ENCODE measurements at places on chromosomes 6 and 20. TPM values are rescaled to one million over a fixed set of nuclear protein-coding genes. Genes with fewer than 3 reads are reported as not detected.

- DNase-seq = no peak
These were observed 203.4 kb upstream of the KCNQ5 start for GRCh38 chr6:72418495-72418894.

GRCh38 chr6:3789018-3789895 lies 37.7 kb upstream of the PXDC1 start:
- no peak for DNase-seq

HACE1 gene
- 18.0 TPM for total RNA-seq

SASH1 gene
- 0.27 TPM for total RNA-seq

DNA sequence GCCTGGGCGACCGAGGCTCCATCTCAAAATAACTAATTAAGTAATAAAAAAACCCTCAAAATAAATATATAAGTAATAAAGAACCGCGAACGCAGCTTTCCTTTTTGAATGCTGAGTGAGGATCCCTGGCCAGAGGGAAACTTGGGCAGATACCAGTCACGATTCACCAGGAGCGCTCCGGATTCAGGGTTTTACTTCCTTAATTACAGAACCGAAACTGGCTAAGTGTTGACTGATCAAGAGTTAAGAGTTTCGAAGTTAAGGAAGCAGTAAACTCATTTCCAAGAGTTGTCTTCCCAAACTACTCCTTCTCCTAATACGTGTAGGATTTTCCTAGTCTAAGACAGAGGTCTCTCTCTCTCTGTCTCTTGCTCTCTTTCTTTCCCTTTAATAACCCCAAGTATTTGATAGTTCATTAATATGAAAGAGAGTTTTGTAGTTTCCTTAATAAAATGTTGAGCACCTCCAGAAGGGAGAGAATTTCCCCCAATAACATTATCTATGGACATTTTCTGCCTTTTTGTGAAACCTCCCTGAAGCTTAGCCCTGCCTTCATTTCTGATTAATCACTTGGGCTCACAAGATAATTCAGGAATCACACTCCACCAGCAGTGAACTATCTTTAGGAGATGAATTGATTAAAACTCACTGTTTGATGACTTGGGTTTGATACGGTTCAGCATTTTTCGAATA lies 61.4 kb upstream of the ZNF217 start:
- peak; percentile 63 for DNase-seq

CYP39A1 gene
- under 0.01 TPM for total RNA-seq

GRCh38 chr6:100353276-100354015 lies 111.3 kb downstream of the SIM1 start:
- no peak for DNase-seq

GRCh38 chr6:158849899-158850806 lies 31.0 kb upstream of the EZR start:
- DNase-seq = peak; percentile 50

DNA sequence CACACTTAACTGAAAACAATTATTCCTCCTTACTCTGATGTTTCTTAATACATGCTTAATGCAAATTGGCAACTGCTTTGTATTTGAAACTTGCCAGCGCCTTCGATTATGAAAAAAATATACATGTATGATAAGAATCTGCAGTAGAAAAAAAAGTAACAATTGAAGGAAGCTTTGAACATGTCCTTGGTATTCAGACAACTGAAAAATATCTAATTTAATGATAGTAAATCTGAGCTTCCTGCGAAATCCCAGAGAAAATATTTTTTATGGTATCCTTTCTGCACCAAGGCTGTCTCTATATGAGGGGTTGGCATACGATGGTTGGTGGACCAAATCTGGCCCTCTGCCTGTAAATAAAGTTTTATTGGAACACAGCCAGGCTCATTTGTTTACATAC lies 186.2 kb downstream of the HDGFL1 start:
- DNase-seq = no peak

TXNDC5 gene
- total RNA-seq = 124 TPM

ADTRP gene
- total RNA-seq = not detected

- no peak for DNase-seq
These were observed 42.0 kb upstream of the SLC9A8 start for GRCh38 chr20:49770634-49771033.

DNA sequence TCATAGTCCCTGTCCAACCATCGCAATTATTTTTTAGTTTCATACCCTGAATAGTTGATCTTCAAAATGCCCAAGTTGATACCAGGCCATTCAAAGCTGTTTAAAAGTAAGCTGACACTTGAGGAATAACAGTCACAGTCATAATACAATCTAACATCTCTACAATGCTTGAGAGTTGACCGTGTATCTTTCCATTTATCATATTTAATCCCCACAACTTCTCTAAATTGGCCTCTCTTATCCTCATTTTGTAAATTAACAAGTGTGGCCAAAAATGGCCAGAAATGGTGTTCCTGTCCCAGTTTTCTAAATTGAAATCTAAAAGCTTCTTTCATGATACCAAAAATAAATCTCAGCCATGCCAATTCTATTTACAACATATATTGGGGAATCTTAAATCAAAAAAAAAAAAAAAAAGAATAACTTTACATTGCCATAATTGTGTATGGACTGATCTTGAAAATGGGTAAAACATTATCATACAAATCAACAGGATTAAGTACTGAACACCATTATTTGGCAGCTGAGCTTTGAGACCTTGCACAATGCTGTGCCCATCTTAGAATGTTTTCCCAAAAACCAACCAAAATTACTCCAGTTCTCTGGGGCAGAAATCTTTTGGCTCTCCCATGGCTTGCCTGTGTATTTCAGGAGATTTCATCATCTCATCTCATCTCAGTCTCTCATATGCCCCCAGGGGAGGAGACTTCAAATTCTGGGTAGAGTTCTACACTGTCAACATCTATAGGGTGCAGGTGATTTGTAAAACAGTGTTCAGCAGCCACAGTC lies 448.7 kb upstream of the JARID2 start:
- no peak for DNase-seq

GRCh38 chr6:21459641-21460040 lies 133.9 kb upstream of the SOX4 start:
- no peak for DNase-seq

TRIM40 gene
- total RNA-seq = under 0.01 TPM

- no peak for DNase-seq
These were observed 13.1 kb downstream of the ZNF217 start for GRCh38 chr20:53580376-53581111.

HSPA1L gene
- 1.9 TPM for total RNA-seq

DNA sequence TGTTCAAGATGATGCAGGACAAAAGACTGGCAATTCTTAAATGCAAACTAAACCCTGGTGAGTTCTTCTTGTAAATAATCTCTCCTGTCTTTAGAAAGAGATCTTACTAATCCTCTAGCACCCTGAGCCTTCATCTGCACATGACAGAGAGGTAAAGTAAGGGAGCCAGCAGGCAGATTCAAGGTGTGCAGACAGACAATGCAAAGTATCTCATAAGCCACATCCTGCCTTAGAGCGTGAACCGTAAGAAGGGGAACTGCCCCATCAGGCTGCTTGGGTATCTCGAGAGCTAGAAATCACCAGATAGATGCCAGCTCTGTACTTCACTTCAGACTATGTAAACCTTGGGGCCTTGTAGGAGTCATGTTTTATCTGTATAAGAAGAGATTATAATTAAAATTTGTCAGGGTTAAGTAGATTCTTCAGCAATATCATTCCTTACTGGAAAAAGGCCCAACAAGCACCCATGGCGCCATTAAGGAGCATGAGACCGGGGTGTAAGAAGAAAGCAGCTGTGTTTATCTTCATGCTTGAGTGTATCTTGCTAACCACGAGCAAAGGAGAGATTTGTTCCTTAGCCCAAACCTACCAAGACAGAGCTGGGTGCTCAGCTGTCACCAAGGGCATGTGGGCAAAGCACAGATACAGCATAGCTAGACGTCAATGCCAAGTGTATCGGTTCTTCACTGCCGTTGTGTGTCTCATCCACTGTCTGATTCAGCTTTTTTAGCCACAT lies 24.4 kb downstream of the CNR1 start:
- no peak for DNase-seq

- DNase-seq = peak; percentile 70
These were observed 240.9 kb downstream of the PHACTR1 start for GRCh38 chr6:12957321-12958051.

DNA sequence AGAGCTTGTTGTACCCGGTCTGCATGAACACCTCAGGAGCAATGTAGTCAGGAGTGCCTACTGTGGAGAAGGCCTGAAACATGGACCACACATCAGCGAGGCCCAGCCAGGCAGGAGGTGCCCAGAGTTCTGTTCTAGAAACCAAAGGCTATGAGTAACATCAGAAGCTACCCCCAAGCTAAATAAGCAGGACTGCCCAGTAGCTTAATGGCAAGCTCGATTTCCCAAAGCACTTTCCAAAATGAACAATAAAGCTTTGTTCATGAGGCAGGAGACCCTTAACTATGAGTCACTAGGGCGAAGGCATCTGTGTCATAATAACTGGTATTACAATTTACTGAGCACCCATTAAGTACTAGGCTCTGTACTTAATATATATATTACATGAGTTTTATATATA lies 47.4 kb downstream of the STK38 start:
- no peak for DNase-seq

GRCh38 chr20:3732327-3733118 lies at the start of gene HSPA12B:
HSPA12B (plus strand) TSS chr20:3732685; CDS start chr20:3738675, 5,990 bp downstream.
- DNase-seq = peak; percentile 18

GRCh38 chr6:70124882-70125545 lies 177.9 kb downstream of the COL9A1 start:
- no peak for DNase-seq

DNA sequence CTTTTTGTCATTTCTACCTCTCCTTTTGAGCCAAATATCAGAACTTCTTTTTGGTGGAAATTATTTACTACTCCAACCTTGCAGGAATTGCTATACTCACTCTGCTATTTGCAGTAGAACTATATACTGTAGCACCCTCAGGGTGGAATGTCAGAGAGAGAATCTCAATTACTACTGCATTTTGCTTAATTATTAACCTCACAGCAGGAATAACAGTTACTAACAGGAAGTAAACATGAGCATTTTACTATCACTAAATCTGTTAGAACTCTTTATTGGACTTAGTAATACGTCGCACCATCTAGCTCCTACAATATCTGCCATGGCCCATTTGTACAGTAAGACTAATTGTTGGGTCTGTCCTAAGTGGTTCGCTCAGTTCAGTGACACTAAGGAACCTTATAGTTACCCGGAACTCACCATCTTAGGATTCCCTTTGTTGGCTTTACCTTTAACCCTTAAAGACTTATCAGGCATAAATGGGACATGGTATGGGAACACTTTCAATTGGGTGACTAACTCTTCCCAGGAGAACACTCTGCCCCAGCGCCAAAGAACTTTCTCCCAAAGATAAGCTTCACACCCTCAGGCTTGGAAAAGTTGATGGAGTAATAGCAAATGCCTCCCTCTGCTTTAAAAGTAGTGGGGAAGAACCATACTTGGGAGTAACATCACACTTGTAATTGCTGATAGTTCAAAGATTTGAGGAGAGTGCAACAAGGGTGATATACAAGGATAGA lies 38.8 kb downstream of the PLN start:
- no peak for DNase-seq

GRCh38 chr20:31570021-31570463 lies 35.0 kb upstream of the ID1 start:
- DNase-seq = no peak

CRIP3 gene
- total RNA-seq = 0.27 TPM

DNA sequence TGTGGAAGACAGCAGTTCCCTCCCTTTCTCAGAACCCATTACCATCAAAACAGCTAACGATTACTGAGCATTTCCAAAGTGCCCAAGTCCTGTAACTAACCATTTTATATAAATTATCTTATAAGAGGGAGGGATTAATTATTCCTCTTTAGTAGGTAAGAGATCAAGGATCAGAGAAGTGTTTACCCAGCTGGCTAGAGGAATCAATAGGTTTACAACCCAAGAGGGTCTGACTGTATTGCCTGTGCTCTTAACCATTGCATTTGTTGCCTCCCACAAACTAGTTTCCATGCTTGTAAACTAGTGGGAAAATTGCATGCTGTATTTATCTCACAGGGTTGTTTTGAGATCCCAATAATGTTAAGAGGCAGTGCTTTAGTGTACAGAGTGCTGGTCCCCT lies 3.7 kb upstream of the DBNDD2 start:
- no peak for DNase-seq

- DNase-seq = no peak
These were observed 29.5 kb downstream of the GHRH start for GRCh38 chr20:37231947-37232630.

DNA sequence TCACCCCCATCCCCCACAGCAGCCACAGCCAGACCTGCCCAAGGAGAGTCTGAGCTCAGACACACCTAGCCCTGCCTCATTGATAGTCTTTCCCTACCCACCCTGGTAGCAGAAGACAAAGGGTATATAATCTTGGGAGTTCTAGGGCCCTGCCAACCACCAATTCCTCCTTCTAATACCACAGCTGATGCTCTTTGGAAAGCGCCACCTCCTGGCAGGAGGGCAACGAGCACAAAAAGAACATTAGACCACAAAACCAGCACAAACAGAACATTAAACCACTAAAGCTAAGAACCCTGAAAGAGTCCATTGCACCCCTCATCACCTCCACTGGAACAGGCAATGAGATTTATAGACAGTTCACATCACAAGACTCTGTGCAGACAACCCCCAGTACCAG lies 195.8 kb upstream of the FUT9 start:
- DNase-seq = no peak

TENT5A gene
- 13.7 TPM for total RNA-seq

PBOV1 gene
- not detected for total RNA-seq

- peak; percentile 58 for DNase-seq
These were observed 142.5 kb upstream of the RUNX2 start for GRCh38 chr6:45185403-45186251.

- DNase-seq = no peak
These were observed 423.6 kb downstream of the HAO1 start for GRCh38 chr20:7516621-7517111.

GRCh38 chr6:160102956-160103824 lies 18.4 kb upstream of the SLC22A1 start:
- DNase-seq = peak; percentile 28

CCR6 gene
- 0.54 TPM for total RNA-seq

GRCh38 chr6:1381481-1382330 lies 7.7 kb upstream of the FOXF2 start:
- DNase-seq = peak; percentile 51

- no peak for DNase-seq
These were observed 234.5 kb upstream of the PRDM1 start for GRCh38 chr6:105851606-105852005.

Measured in hematopoietic multipotent progenitor cell (in vitro differentiated cells).